Stomach (tissue), 19 donors: ENCODE measurements at places on chromosomes 7 and 10.

GRCh38 chr10:110993024-110993693 is 73.8 kb downstream of the SHOC2 start:
- DNase-seq, result peak; percentile 12

DNA sequence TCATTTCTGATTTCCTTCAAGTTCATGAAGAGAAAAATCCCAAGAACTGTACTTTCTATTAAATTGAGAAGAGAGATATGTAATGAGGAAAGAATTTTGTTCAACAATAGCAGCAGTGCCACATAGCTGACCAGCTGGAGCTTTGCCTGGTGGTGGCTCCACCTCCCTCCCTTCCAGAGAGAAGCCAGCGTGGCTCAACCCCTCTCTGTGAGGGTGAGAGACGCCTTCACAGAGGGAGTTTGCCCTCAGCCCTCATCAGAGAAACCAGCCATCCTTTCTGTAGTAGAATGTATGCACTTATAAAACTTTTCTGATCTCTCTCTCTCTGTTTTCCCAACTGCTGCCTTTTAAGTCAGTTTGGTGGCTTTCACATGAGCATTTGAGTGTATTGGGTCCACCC is 20.5 kb upstream of the COL1A2 start:
- DNase-seq, result peak; percentile 36

GRCh38 chr7:123819001-123819400 is 26.0 kb upstream of the HYAL4 start:
- DNase-seq, result no peak

GRCh38 chr7:108311446-108312168 is 144.6 kb downstream of the NRCAM start:
- no peak for DNase-seq

- DNase-seq, result no peak
Observed at GRCh38 chr7:134545380-134545779, 3.5 kb upstream of the AKR1B15 start.

GRCh38 chr7:140260352-140261104 is 83.7 kb upstream of the KDM7A start:
- no peak for DNase-seq

GRCh38 chr10:85032981-85033380 is 704.6 kb downstream of the CCSER2 start:
- no peak for DNase-seq
